WERI-Rb-1 (cell line): ENCODE measurements at places on chromosomes 3 and 15.
A peak's percentile ranks its signal among the peaks of the same experiment; 100 is the strongest.

DNA sequence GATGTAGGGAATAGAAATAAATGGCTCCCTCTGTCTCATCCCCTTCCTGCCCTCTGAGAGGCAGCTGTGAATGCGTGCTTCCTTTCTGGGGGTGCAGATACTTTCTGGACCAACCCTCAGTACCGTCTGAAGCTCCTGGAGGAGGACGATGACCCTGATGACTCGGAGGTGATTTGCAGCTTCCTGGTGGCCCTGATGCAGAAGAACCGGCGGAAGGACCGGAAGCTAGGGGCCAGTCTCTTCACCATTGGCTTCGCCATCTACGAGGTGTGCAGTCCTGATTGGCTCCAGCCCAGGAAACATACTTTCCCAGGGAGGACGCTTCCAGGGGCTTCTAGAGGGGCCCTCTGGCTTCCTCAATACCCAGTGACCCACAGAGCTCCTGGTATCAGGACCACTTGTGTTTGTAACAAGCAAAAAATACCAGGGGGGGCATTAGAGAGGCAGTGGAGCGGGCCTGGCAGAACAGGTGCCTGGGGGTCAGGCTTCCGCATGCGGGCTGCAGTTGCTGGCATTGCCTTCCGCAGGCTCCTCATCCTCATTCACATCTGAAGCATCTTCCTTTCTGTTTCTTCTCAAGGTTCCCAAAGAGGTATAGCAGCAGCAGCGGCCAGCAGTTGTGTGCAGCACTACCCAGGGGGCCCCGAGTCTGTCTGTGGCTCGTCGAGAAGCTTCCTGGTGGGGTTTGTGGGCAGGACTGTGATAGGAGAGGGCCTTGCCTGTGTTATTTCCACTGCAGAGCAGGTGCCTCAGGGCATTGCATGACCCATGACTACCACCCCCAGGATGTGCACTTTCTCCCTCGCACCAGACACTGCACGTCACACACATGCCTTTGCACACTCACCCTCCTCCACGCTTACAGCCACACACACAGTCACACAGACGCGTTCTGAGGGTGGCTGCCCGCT lies 42.5 kb downstream of the CAPN3 start:
- no peak for DNase-seq

GRCh38 chr15:68630211-68630555 lies 51.4 kb downstream of the CORO2B start:
- no peak for DNase-seq

GRCh38 chr3:127043731-127044510 lies 61.0 kb downstream of the PLXNA1 start:
- DNase-seq: no peak

DNA sequence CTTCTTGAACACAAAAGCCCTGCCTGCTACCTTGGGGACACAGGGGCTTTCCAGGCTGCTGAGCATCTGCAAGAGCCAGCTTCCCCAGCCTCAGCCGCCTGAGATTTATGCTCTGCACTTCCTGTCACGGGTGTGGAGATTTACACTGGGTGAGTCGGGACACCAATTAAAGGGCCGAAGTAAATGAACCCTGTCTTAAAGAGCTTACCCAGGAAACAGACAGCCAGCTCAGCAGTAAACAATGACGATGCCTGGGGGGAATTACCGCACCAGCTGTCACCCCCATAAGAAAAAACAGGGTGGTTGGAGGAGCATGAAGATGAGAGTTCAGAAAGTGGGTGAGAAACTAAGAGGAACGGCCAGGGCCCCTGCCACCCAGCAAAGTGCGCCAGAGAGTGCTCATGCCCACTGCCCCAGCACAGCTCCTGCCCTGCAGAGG lies 37.5 kb upstream of the IQSEC1 start:
- DNase-seq: peak; percentile 95

DNA sequence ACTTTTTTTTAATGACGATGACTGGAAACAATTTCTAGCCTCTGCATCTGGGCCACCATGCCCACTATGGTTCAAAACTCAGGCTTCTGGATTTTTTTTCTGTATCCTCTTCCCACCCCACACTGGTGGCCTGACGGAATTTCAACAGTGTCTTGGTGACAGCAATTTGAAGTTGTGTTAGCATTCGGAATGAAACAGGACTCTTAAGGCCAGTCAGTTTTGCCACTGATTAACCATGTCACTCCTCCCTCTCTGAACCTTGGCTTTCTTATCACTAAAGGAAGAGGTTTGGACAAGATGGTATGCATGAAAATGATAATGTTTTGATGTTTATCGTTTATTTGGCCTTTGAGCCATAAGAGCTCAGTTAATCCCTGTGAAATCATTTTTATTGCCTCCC lies 41.6 kb upstream of the BDH1 start:
- DNase-seq: no peak

GRCh38 chr3:114052216-114052615 lies 4.1 kb downstream of the CCDC191 start:
- no peak for DNase-seq

- no peak for DNase-seq
Observed at GRCh38 chr3:156620260-156620659, 54.1 kb upstream of the TIPARP start.

DNA sequence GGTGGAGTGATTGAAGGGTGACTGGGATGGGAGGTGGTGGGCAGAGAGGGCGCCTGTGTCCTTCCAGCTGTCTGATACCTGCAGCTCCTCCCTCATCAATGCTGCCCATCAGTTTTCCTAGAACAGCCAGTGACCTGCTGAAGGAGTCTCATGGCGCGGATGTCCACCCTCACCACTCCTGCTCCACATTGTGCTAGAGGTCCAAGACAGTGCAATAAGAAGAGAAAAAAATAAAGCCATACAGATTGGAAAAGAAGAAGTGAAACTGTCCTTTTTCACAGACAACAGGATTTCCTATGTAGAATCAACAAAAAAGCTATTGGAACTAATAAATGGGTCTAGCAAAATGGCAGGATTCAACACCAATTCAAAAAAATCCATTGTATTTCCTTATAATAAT lies 7.4 kb downstream of the ZDHHC19 start:
- DNase-seq: no peak

DNA sequence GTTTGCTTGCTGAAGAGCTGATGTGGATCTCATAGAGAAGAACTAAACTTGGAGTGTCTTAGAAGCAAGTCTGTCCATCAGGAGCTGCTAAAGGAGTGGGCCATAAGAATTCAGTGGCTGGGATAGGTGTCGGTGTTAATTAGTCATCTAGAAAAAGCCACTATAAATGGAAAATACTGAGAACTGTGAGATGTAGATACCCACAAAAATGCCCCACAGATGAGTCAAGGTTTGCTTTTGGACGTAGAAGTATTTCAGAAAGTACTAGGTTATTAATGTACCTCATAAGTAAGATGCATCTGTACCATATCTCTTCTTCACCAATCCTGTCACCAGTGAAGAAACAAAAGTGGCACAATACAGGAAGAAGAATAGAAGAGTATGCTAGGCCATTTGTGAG lies 530.9 kb upstream of the TGFBR2 start:
- no peak for DNase-seq

DNA sequence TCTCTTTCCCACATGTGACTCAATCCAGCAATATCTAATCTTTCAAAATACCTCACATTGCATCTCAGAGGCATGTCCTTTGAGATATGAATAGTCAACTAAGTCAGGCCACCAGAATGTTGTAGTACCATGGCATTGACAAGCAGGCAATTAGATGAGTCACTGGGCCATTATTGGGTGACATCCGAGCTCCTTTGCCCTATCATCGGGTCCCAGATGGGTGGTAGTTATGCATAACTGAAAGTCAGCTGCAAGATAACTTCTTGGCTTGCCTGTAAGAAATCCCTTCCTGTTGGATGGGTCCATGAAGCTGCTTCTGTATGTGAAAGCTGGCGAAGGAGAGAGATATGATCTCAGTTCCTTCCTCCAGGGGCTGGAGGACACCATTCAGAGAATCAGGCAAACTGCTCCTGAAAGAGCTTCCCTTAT lies 32.8 kb downstream of the ARRDC4 start:
- DNase-seq: no peak

DNA sequence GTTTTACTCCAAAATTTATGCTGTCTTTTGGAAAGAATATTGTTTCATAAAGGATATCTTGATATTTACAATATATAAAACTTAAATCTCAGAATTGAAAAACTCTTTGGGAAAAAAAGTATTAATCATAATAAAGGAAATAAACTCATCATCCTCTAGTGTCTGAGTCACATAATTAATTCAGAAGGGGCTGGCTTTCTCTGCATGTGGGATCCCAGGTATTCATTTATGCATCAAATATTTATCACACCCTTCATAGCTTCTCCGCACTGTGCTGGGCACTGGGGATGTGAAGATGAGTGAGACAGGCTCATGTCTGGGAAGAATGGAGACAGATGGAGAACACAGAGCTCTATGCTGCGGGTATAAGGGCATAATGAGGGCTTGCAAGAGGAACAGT lies 65.6 kb downstream of the CCNL1 start:
- DNase-seq: no peak

DNA sequence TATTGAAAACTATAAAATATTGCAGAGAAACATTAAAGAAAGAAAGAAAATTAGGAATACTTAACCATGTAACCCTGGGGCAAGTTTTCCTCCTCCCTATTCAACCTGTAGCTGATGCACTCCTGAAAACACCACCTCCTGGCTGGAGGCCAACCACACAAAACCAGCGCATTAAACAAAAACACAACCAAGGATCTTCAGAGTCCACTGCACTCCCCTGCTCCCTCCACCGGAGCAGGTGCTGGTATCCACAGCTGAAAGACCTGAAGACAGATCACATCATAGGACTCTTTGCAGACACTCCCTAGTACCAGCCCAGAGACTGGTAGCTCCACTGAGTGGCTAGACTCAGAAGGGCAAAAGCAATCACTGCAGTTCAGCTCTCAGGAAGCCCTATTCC lies 13.6 kb upstream of the ADAMTS17 start:
- DNase-seq: no peak

DNA sequence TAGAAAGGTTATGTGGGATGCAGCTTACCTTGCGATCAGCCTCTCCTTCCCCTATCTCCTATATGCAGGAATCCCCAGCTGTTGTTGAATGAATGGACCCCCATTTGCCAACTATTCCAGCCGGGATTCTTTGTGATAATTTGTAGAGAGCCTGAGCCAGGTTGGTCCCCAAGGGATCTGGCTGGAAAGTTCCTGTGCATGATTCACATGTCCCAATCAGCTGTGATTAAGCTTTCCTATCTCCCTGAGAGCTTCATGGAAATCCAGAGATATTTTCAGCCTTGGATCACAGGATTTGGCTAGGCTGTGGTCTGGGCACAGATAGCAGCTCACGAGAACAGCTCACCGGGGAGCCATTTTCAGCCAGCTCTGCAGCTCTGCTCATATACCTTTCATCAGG lies 76.7 kb downstream of the ARNT2 start:
- DNase-seq: no peak

DNA sequence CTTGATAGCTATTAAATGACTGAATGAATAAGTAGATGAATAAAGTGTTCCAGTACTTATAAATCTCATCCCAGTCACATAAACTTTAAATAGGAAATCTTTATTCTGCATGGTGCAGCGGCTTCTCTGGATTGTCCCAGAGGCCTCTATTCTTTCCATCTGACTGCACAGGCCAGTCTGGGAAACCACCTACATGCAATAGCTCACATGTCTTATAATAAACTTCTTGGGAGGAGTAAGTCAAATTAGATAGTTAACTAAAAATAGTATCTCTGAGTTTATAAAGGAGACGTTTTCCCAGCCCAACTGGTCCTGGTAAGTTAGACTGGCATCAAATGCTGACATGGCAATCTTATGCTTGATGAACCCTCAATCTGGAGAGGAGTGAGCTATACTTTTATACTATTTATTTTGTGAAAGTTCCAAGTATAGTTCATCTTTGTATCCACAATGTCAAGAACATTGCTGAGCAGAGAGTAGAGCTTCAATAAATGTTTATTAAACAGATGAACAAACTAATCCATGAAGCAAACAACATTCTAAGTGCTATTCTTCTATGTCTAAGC lies 417.6 kb downstream of the TIGIT start:
- no peak for DNase-seq

- no peak for DNase-seq
Observed at GRCh38 chr3:140917772-140918171, 23.9 kb upstream of the SLC25A36 start.

- no peak for DNase-seq
Observed at GRCh38 chr3:197468866-197469382, 86.8 kb downstream of the BDH1 start.

DNA sequence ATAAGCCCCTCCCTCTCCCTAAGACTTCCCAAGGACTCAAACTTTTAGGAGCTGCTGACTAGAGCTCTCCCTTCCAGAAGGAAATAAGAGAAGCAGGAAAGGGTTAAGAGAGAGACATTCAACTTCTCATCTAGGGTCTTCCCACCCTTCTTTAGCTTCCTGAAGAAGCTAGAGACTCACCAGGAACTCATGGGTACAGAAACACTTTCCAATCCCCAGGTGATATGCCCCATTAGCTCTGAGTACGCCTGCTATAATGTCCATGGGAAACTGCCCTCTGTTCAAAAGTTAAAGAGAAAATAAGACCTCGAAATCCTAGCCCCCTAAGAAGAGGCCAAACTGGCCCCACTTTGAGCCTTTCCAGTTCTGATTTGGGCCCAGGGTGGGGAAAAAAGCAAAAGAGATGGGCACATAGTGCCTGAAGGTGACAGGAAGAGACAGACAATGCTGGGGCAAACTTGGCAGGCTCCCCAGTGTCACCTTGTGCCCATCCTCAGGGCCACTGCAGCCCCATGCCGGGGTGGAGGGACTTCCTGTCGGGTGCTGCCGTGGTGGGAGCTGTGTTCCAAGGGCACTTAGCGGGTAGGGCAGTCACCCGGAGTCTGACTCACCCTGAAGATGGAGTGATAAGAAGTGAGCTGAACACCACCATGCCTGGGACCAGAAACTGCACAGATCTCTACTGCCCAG lies 29.5 kb downstream of the CCDC12 start:
- DNase-seq: no peak

GRCh38 chr15:44647637-44648036 lies 15.8 kb downstream of the SPG11 start:
- no peak for DNase-seq

DNA sequence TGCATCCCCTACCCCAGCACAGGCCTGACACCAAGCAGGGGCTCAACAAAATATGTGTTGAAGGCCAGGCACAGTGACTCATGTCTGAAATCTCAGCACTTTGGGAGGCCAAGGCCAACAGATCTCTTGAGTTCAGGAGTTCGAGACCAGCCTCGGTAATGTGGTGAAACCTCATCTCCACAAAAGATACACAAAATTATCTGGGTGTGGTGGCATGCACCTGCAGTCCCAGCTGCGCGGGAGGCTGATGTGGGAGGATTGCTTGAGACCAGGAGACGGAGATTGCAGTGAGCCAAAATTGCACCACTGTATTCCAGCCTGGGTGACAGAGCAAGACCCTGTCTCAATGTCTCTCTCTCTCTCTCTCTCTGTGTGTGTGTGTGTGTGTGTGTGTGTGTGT lies 30.7 kb upstream of the CYP11A1 start:
- no peak for DNase-seq

DNA sequence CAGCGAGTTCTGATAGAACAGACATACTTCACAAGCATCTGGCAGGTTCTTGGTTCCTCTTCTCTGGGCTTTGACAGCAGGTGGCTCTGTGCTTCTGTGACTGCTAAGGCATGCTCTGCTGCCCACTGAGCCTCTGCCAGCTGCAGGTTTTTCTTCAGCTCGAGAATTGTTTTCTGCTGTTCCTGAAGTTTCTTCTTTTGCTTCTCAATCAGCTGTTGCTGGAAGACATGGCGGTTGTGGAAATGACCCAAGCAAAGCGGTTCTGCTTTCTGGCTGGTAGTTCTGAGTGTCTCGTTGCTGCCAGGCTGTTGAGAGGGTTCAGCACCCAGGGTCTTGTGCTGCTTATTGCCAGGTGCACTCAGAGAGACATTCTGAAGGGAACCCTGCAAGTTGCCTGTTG lies 50.8 kb downstream of the CCDC191 start:
- no peak for DNase-seq
